Stimulated activated CD8-positive, alpha-beta memory T cell treated with anti-CD3 and anti-CD28 coated beads, Interleukin-4, amount 100 ng/mL, for 24 hours (primary cell): ENCODE measurements at places on chromosomes 13 and 19.
A peak's percentile ranks its signal among the peaks of the same experiment; 100 is the strongest.

DNA sequence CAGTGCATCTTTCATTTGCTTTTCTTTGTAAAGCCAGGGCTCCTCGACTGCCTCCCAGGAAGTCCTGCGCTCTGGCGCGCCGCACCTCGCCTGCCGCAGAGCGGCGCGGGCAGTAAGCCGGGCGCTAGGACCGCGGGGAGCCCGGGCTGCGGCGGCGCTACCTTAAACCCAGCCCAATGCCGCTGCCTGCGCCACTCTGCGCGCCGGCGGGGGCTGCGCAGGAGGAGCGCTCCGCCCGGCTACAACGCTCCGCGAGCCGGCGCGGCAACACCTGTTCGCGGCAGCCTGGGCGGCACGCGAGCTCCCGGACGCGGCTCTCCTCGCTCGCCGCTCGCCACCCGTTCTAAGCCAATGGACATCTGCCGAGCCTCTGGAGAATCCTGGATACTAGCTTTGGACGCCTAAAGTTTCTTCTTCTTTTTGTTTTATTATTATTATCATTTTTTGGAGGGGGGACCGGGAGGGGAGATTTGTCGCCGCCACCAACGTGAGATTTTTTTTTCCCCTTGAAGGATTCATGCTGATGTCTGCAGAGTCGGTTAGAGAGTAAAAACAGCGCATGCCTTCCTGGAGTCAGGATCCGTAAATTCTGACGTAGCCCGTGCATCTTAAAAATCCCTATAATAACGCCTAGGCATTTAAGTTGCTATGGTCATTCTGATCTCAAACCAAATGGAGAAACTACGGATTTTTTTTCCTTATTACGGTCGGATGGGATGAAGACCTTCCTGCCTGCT is at the start of gene FGF9:
FGF9 (plus strand) TSS at position 191 of the 737 bp plus-strand sequence. CDS start 840 bp downstream, outside the sequence.
- DNase-seq = peak; percentile 71

DNA sequence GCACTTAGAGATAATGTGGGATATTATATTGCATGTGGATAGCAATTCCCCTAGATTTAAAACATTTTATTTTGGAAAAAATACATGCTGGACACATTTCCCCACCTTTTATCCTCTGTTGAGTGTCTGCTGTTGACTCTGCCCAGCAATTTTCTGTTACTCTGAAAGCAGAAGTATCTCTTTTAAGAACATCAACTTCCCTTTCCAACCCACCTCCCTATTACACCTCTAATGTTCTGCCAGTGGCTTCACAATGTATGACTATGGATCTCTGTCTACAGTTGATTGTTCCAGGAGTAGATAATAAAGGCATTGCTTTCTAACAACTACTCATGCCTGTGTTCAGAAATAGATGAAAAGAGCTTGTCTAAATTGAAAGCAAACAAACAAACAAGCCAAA is 754.8 kb upstream of the SLITRK6 start:
- no peak for DNase-seq

- DNase-seq = no peak
These were observed 9.9 kb upstream of the ZNF227 start for GRCh38 chr19:44202470-44202869.

DNA sequence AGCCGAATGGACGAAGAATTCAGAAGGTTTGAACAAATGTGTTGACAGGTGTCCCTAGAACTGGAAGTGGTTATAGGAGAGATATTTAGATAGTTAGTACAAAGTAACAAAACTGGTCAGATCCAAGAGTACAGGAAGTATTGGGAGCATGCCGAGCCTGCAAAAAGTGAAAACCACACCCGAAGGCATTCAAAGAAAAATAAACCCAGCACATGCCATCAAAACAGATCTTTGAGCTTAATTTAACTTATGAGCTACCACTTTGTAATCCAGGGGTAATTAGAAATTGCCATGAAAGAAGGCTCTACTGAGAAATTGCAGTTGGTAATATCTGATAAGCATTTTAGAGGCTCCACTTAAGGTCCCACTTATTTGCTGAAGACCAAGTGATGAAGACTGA is 214.2 kb downstream of the DNAJC15 start:
- no peak for DNase-seq

DNA sequence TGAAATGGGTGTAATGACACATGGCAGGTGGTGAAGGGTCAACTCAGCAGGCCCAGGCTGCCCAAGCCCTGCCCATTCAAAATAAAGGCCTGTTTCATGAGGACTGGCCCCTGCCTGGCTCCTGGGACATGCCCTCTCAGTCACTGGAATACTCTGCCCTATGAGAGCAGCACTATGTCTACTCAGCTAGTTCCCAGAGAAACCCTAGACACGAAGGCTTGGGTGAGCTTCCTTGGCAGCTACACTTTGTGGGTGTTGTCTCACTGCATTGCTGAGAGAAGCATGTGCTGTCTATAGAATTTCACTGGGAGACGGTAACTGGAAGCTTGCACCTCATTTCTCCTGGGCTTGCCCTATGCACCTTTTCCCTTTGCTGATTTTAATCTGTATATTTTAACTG is 752.8 kb downstream of the LIG4 start:
- DNase-seq = no peak
